Dorsolateral prefrontal cortex (tissue), 122 donors: ENCODE measurements at places on chromosomes 12 and 14. TPM values are rescaled to one million over a fixed set of nuclear protein-coding genes. Genes with fewer than 3 reads are reported as not detected.
A peak's percentile ranks its signal among the peaks of the same experiment; 100 is the strongest.

Gene MYF6
- total RNA-seq = not detected

DNA sequence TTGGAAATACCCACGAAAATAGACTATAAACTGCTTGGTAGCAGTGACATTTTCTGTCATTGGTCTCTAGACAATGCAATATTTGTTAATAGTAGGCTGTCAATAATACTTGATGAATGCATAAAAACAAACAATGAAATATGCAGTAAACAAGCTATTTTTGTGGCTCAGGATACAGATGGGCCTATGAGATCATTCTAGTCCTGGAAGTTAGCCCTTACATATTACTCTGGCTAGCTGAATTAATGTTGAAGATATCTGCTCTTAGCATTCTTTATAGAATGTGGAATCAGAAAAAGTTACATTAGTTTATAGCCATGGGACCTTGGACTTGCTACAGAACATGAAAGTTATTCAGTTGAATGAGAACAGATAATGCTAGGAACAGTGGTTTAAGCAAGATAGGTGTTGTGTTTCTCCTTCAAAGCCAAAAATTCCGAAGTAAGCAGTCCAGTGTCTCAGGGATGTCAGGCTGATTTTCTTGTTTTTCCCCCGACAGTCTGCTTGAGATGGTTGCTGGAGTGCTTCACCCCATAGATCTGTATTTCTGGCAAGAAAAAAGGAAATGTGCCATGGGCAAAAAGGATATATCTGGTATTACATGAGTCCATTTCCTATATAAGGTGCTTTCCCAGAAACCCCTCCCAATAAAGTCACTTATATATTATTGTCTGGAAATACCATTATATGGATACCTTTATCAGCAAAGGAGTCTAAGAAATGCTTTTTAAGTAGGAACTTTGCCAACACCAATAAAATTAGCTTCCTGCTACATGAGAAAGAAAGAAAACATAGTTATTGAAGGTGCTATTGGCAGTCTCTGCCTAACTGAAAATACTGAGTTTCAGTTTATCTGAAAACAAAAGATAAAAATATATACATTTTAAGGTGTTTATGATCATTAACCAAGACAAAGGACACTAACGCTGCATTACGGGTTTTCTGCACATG is 619.4 kb upstream of the ATP2B1 start:
- DNase-seq = no peak

Gene CABP1
- 272 TPM for total RNA-seq

GRCh38 chr14:30243805-30244204 is 315.2 kb upstream of the G2E3 start:
- DNase-seq = no peak

- no peak for DNase-seq
Measured at GRCh38 chr14:69154779-69155178, 1.9 kb upstream of the DCAF5 start.

GRCh38 chr12:167959-168600 is 45.9 kb downstream of the SLC6A12 start:
- DNase-seq = no peak

DNA sequence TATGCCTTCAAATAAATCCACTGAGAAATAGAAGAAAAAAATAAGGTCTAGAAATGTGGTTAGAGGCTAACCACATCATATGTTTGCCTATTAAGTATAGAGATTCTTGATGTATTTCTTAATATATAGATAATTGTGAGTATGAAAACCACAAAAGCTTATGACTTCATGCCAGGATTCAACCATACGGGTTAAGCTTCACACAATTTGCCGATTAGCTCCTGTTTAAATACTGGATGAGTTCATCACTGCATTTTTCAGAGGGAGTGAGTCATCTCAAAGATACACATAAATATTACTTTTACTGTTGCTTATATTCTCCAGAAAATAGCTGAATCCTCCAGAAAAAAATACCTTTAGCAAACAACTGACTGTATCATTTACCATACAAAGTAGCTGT is 79.6 kb downstream of the RPL10L start:
- no peak for DNase-seq

GRCh38 chr14:26394150-26394810 is 203.6 kb downstream of the NOVA1 start:
- DNase-seq = peak; percentile 70

- DNase-seq = no peak
Measured at GRCh38 chr14:81416194-81416952, 16.2 kb upstream of the STON2 start.

GRCh38 chr12:115953450-115953849 is 324.0 kb downstream of the MED13L start:
- no peak for DNase-seq

Gene PRR4
- total RNA-seq = 17.5 TPM
